NCI-H2081 (cell line): ENCODE measurements at places on chromosomes 2 and 18.

DNA sequence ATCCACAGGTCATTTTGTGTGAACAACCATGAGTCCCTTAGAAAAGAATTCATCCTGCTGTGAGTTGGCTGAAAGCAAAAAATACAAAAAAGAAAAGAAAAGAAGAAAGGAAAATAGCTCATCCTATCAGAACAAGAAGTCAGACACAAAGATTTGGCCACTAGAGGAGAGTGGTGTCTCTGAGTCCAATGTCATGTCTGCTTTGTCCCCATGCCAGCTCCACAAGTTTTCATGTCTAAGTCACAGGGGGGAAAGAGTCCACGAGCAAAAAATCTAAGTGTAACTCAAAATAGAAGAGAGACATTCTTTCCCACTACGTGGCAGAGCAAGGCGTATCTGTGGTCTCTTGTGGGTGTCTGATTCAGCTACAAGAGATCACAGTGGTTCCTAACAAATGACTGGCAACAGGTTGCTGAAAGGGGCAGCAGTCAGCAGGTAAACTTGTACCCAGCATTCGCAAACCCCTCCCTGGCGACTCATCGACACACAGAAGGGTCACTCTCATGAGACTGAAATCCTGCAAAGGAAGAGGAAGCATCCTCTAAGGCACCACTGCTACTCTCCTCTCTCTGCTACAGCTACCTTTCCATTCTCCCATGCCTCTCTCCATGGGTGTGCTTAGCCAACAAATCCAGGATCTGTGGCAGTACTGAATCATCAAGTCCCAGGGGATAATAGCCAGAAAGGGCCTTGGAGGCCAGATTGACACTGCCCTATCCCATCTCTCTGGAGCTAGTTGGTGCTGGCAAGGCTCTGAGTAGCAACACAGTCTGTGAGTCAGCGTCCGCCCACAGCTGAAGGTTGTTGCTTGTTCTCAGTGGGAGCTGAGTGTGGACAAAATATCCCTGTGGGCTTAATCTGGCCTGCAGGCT lies 123.0 kb upstream of the SLC39A10 start:
- no peak for DNase-seq

- DNase-seq = no peak
Observed at GRCh38 chr2:67880291-67880761, 182.5 kb downstream of the C1D start.

DNA sequence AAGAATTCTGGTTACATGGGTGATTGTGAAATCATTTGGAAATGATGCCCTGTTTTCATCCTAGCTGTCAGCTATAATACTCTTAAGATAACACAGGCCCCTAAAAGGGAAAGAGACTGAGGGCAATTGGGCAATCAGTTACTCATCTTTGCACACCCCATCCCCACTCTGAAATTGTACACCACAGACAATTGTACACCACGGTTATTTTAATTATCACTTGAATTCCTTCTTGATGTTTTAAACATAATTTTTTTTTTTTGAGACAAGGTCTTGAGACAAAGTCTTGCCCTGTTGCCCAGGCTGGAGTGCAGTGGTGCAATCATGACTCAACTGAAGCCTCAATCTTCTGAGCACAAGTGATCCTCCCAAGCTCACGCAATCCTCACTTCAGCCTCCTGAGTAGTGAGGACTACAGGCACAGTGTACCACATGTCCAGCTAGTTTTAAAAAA lies 862.4 kb upstream of the ACVR2A start:
- DNase-seq = no peak

DNA sequence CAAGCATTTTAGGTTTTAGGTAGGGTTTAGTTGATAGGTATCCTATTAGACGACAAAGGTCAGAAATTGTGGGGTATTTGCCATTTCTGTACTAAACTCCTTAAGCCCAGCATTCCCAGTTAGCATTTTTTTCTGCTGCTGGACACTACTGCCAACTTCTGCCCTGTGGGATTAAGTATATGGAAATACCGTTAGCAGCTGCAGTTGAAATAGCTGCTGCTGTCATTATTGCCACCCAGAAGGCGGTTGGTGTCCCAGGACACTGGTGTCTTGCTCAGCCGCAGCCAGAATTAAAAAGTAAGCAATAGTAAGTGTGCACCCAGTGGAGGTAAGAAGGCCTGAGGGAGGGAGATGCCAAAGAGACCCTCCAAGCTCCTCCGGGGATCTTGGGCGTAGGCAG lies 1.9 kb upstream of the UXS1 start:
- DNase-seq = no peak

DNA sequence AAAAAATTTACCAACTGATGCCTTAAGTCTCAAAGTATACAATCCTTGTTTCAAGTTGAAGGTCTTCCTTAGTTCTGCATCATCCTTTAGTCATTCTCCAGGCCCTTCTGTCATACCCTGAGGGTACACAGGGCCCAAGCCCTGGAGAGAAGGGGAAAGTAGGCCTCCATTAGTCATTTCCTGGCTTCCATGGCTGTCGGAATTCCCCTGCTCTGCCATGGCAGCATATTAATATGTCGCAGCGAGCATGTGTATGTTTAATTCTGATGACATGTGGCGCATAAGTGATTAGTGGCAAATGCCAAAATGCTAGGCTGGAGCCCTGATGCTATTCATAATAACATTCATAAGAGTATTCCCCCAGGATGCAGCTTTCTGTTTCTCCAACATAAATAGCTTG lies 22.1 kb downstream of the GPR39 start:
- no peak for DNase-seq

DNA sequence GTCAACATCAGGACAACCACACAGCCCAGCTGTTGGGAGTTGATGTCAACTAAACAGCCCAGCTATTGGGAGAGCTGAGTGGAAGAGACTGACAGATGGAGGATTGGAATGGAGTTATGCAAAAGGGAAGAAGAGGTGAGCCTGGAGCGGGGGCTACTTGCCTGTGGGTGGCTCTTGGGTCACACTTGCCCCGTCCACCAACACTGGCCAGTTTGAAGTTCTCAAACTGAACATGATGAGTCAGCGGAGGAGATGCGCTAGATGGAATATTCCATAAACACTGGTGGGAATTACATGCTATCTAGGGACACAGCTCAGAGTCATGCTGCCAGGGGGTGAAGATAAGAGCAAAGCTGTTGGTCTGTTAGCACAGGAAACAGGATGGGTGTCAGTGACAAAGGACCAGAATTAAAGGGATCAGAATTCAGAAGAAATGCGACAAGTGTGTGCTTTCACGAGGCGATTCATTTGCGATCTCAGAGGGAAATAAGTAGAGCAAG lies 33.2 kb upstream of the AGAP1 start:
- DNase-seq = no peak
